ENCODE measurements at places on chromosomes 2 and 18.
A peak's percentile ranks its signal among the peaks of the same experiment; 100 is the strongest.

DNA sequence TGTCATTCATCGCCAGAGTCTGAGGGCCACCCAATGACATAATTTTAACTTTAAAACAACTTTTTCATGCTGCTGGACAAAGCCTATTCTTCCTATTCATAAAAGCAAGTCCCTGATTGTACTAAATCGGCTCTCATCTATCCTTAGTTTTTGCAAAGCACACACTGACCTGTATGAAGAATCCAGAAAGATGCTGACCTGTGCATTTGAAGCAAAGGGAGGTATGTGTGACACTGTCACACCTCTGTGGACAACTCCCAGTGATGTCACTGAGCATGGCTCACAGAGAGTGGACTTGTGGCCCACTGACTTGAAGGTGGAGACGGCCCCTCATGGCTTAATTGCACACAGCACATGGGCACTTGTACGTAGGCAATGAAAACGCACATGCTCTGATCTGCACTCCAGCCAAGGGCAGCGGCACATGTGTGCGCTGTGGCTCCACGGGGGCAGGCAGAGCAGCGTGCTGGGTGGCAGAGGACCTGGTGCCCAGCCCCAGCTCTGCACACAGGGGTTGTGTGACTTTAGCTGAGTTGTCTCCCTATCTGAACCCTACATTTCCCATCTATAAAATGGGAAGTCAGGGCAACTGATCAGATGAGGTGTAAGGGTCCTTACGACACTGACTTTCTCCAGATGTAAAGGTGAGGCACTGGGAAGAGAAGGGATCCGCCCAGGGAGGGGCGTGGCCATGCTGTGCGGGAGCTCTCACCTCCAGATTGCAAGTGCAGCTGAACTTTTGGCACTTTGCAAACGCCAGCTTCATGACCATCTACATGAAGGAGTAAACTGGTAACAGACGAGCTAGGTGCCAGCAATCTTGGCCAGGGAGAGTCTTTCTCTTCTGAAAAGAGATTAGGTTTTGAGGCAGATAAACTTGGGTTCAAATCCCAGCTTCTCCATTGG lies 14.3 kb upstream of the ODC1 start:
- no peak for DNase-seq

- peak; percentile 18 for DNase-seq
These were observed 417.9 kb downstream of the HRH4 start for GRCh38 chr18:24878289-24878688.

GRCh38 chr18:48303883-48304282 lies 105.3 kb downstream of the ZBTB7C start:
- no peak for DNase-seq

DNA sequence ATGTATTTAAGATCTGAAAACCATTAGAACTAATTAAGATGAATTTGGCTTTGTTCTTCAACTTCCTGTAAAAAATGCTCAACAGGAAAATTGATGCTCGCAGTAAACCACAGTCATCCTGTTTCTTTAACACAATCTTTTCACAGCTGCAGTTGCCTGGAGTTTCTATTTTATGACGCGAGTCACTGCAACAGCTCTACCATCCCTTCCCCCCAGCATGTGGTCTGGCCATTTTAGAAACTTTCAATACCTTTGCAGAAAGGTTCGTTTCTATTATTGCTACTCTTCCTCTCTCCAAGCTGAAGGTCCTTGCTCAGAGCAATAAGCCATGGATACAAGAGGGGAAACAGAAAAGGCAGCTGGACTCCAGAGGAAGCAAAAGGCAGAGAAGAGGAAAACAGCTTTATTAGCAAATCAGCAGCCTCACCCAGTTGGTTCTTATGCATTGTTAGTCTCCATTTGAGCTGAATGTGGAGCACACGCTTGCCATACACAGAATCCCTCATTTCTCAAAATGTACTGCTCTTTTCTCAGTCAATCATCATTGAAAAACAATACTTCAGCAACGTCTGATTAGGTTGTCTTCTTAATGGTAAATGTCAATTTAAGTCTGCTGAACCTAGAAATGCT lies 3.9 kb downstream of the WIPF1 start:
- no peak for DNase-seq

DNA sequence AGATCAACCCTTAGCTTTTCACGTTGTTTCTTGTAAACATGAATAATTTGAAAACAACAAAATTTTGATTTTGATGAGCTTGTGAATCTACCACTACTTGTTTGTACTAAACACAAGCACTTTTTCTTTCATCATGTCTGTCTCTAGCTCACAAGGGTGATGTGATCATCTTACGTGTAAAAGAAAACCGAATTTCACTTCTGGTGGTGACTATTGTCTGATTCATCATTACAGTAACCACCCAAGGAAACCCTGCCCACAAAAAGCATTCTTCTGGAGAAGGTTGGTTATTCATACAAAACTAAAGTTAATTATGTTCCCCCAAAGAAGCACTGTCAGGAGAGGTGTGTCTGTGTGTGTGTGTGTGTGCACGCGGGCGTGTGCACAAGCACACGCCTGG lies 285.4 kb downstream of the ZNF516 start:
- no peak for DNase-seq

Data from iPS DF 6.9 (cell line).